ENCODE measurements at places on chromosomes 16 and 17. TPM values are rescaled to one million over a fixed set of nuclear protein-coding genes. Genes with fewer than 3 reads are reported as not detected.

DNA sequence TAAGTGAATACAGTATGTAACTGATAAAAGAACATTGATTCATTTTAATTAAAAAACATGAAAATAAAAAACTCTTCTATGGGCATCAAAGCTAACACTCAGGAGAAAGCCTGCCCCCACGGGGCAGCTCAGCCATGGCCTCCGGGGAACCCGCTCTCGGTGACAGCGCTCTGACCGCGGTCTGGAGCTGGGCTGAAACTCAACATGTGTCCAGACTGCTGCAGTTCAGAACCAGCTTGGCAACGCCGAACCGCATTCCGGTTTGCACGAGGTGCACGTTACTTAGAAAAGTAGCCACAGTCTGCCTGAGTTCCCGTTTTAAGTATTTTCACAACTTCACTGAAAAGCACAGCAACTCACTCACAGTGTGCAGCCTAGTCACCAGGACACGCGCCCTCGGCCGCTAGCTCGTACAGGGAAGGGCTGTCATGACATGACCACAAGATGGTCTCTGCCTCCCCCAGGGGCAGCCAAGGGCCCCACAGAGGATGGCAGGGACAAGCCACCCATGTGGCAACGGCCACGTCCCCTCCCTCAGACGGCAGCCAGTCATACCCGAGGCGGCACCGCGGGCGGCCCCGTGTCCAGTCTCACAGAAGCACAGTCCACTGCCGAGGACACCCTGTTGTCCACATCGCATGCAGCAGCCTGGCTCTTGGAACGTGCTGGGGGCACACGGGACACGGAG lies 77.1 kb upstream of the METRNL start:
- no peak for DNase-seq
- no peak overlapping the region for H3K27ac ChIP-seq
- no peaks in the 10 kb centered on the region for H3K36me3 ChIP-seq
- no peaks in the 10 kb centered on the region for H3K4me1 ChIP-seq
- no peaks in the 10 kb centered on the region for H3K27me3 ChIP-seq

DNA sequence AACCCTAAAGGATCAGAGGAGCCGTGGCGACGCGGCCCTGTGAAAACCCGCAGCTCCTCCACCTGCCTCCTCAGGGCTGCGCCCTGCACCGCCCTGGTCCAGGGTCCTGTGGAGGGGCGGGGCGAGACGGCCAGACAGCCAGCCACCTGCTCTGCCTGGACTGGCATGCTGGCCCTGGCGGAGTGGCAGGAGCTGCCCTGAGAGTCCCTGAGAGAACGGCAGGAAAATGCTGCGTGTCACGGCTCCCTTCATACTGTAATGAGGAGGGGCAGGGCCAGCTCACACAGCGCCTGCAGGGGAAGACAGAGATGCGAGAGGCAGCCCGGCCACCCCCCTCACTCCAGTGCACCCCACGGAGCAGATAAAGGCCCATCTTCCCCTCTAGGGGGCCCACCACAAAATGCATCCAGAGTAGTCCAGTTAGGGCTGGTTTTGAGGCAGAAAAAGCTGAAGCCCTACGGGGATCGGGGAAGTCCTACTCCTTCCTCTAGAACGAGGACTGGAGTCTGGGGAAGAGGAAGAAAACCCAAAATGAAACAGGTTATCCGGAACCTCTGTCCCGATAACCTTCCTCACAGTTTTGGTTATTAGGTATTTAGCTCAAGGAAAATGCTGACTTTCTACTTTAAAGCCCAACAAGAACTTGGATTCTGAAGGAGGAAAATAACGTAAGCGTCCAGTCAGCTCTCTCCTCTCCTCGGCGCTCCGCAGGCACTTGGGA lies 97.6 kb upstream of the DNAH17 start:
- no peak overlapping the region for H3K4me3 ChIP-seq
- H3K27ac ChIP-seq = no peak overlapping the region
- H3K36me3 ChIP-seq = peaks cover 9% of the 10 kb centered on the region
- H3K27me3 ChIP-seq = no peaks in the 10 kb centered on the region

PLLP gene
- total RNA-seq = 1.5 TPM

- peak overlapping the region; percentile 3 for H3K27ac ChIP-seq
- DNase-seq = peak; percentile 94
- H3K4me1 ChIP-seq = peaks cover 34% of the 10 kb centered on the region
- no peaks in the 10 kb centered on the region for H3K27me3 ChIP-seq
- no peak overlapping the region for H3K4me3 ChIP-seq
These were observed 4.5 kb downstream of the ABCC3 start for GRCh38 chr17:50638966-50639713.

KRT33B gene
- total RNA-seq = not detected

TANC2 gene
- total RNA-seq = 11.5 TPM

OR4D1 gene
- not detected for total RNA-seq

- DNase-seq = no peak
- H3K4me1 ChIP-seq = peaks cover 7% of the 10 kb centered on the region
- H3K27ac ChIP-seq = no peak overlapping the region
- no peaks in the 10 kb centered on the region for H3K36me3 ChIP-seq
- H3K4me3 ChIP-seq = no peak overlapping the region
These were observed 104.3 kb downstream of the ABCA8 start for GRCh38 chr17:68850749-68851510.

GRCh38 chr16:52925143-52925542 lies 127.6 kb downstream of the CHD9NB start:
- no peak overlapping the region for H3K27ac ChIP-seq
- H3K36me3 ChIP-seq = no peaks in the 10 kb centered on the region
- no peak overlapping the region for H3K4me3 ChIP-seq
- peaks cover 12% of the 10 kb centered on the region for H3K27me3 ChIP-seq

GRCh38 chr17:3447625-3448024 lies 14.0 kb upstream of the OR1E2 start:
- H3K4me3 ChIP-seq = no peak overlapping the region
- H3K4me1 ChIP-seq = no peaks in the 10 kb centered on the region
- H3K36me3 ChIP-seq = no peaks in the 10 kb centered on the region
- H3K27ac ChIP-seq = no peak overlapping the region

- no peaks in the 10 kb centered on the region for H3K27me3 ChIP-seq
- no peak overlapping the region for H3K4me3 ChIP-seq
- no peaks in the 10 kb centered on the region for H3K4me1 ChIP-seq
- peaks cover 72% of the 10 kb centered on the region for H3K36me3 ChIP-seq
These were observed 19.9 kb upstream of the TRAP1 start for GRCh38 chr16:3737181-3737580.

GRCh38 chr17:80871341-80871740 lies 120.3 kb upstream of the CHMP6 start:
- H3K27ac ChIP-seq = no peak overlapping the region
- no peaks in the 10 kb centered on the region for H3K27me3 ChIP-seq
- no peaks in the 10 kb centered on the region for H3K36me3 ChIP-seq

- no peaks in the 10 kb centered on the region for H3K4me1 ChIP-seq
- DNase-seq = no peak
- H3K36me3 ChIP-seq = no peaks in the 10 kb centered on the region
- peaks cover 4% of the 10 kb centered on the region for H3K27me3 ChIP-seq
- H3K27ac ChIP-seq = no peak overlapping the region
These were observed 27.8 kb downstream of the GPR139 start for GRCh38 chr16:20045886-20046285.

ABCA9 gene
- total RNA-seq = 2.1 TPM

DNA sequence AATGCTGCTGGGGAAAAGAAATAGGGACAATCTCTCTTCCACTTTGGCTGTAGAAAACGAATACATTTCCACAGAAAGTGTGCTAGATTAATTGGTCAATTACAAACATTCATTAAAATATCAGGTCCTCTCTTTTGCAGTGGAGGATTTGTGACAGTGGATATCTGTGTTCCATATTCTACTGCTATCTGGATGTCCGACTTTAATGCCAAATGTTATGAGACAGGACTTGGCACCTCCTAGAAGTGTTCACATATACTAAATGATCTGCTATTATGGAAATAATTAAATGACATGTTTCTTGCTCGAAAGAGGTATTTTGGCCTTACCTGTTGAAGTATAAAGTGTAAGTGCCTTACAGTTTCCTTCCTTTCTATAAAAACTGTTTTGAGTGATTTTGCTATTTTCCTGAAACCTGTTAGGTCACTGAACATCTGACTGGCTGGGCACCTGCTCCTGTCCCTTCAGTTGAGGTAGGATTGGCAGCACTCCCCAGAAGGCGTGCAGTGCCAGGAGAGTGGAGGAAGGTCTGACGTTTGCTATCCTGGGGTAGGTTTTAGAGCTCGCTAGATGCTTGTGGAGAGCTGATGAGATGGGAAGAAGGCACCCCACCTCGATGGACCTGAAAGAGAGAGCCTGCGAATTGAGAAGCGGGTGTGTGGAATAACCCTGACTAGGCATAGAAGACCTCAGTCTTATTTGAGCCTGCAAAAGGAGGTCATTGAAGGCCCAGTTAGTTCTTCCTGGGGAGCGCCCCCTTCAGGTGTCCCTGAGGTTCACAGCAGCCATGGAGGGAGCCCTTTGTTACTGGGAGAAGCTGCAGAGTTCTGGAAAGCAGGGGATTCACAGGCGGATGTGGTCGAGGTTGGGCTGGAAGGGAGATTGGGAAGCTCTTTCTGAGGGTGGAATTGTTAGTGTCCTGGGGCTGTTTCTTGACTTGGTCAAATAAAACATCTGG lies 159.4 kb upstream of the ZNF267 start:
- DNase-seq = peak; percentile 18
- peak overlapping the region; percentile 95 for H3K27ac ChIP-seq
- no peaks in the 10 kb centered on the region for H3K27me3 ChIP-seq

- no peak for DNase-seq
- H3K36me3 ChIP-seq = no peaks in the 10 kb centered on the region
- H3K4me3 ChIP-seq = no peak overlapping the region
- H3K27ac ChIP-seq = no peak overlapping the region
- H3K27me3 ChIP-seq = no peaks in the 10 kb centered on the region
These were observed 61.5 kb downstream of the PRMT7 start for GRCh38 chr16:68372381-68372720.

ACLY gene
- total RNA-seq = 175 TPM

DNA sequence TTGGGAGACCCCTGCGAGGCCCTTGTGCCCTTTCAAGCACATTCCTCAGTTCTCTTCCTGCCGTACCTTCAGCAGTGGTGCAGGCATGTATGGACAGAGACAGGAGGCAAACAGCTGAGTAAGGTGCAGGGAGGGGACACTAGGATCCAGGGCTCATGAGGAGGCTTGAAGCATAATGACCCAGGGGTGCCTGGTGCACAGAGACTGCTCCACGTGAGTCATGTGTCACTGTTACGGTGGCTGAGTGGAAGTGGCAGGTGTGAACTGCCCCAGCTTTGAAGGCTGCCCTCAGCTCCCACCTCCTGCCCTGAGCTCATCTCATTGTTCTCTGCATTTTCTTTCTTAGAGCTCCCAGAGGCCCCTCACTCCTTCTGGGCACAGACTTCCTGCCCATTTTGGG lies 124.8 kb downstream of the NTN1 start:
- no peak for DNase-seq

- no peaks in the 10 kb centered on the region for H3K27me3 ChIP-seq
- no peak overlapping the region for H3K4me3 ChIP-seq
- no peak for DNase-seq
- no peak overlapping the region for H3K27ac ChIP-seq
- no peaks in the 10 kb centered on the region for H3K36me3 ChIP-seq
These were observed 20.9 kb upstream of the RASD1 start for GRCh38 chr17:17516941-17517720.

TBC1D28 gene
- total RNA-seq = not detected

CA7 gene
- total RNA-seq = not detected

NOXO1 gene
- total RNA-seq = 1.2 TPM

GRCh38 chr16:3716831-3717234 lies 491 bp downstream of the TRAP1 start:
- peak overlapping the region; percentile 93 for H3K27ac ChIP-seq
- peak; percentile 56 for DNase-seq
- H3K36me3 ChIP-seq = peaks cover 13% of the 10 kb centered on the region

TBC1D3I gene
- total RNA-seq = 0.58 TPM

DNA sequence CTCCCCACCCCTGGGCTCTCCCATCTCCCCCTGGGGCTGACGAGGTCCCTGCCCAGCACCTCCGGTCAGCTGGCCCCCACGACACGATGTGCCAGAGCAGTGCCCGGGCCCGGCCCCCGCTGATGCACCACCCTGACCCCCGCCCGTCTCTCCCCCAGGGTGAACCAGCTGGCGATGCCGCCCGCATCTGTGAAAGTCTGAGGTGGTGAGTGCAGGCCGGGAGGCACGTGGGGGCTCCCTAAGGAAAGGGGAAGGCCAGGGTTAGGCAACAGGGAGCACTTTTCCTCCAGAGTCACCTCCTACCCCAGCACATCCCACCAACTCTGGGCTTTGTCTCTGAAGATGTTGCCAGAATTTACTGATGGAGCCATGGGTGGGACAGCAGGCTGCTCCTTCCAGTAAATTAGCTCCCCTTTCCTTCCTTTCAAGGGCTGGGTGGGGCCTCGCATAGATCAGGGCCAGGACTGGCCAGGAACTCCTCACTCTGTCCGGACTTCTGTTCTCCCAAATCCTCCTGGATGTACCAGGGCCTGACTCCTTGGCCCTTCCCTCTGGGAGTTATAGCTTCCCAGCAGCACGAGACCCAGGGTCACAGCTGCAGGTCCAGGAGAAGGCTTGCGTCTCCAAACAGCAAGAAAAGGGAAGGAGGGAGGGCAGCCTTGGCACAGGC lies 18.3 kb downstream of the MYBBP1A start:
- DNase-seq = no peak
- no peak overlapping the region for H3K27ac ChIP-seq
- H3K36me3 ChIP-seq = peaks cover 41% of the 10 kb centered on the region
- H3K27me3 ChIP-seq = no peaks in the 10 kb centered on the region

IL21R gene
- 0.39 TPM for total RNA-seq

DNA sequence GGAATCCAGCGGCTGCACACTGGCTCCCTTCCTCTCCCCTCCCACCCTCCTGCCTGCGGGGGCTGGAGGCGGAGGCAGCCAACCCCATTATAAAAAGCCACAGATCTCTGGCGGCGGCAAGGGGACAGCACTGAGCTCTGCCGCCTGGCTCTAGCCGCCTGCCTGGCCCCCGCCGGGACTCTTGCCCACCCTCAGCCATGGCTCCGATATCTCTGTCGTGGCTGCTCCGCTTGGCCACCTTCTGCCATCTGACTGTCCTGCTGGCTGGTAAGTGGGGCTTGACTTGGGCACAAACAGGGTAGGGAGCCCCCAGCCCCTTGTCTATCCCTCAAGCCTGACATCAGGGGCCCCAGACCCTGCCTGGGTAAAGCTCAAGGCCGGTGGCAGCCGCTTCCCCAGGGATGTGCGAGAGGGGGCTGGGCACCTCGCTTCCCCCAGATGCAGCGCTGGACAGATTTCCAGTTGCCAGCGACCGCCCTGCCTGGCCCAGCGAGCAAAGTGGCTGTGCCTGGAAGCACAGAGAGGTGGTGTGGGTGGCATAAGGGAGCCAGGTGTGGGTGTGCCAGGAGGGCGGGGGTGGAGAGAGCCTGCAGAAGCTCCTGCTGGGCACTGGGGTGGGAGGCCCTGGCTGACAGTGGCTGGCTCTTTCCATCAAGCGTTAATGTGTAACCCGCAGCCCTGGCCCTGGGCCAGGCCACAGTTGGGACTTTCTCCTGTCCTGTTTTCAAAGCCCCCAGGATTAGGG lies at the start of gene CX3CL1:
CX3CL1 (plus strand) TSS at position 119 of the 745 bp plus-strand sequence; CDS start at position 198, 79 bp downstream.
- H3K4me1 ChIP-seq = peaks cover 7% of the 10 kb centered on the region
- no peaks in the 10 kb centered on the region for H3K27me3 ChIP-seq
- H3K36me3 ChIP-seq = no peaks in the 10 kb centered on the region
- H3K4me3 ChIP-seq = no peak within 1 kb of the TSS
- DNase-seq = peak; percentile 61

GRCh38 chr17:65359016-65359415 lies 202.4 kb downstream of the AXIN2 start:
- H3K27me3 ChIP-seq = no peaks in the 10 kb centered on the region
- H3K4me3 ChIP-seq = no peak overlapping the region
- H3K4me1 ChIP-seq = no peaks in the 10 kb centered on the region
- no peak overlapping the region for H3K27ac ChIP-seq

Measured in A673 (cell line).